ENCODE measurements at places on chromosomes 1 and 21.
A peak's percentile ranks its signal among the peaks of the same experiment; 100 is the strongest.

- DNase-seq: no peak
Observed at GRCh38 chr1:213602796-213603486, 384.8 kb upstream of the PROX1 start.

GRCh38 chr1:47192458-47193384 lies 2.9 kb upstream of the PDZK1IP1 start:
- DNase-seq: peak; percentile 45

GRCh38 chr1:154213274-154213673 lies 7.1 kb upstream of the CFAP141 start:
- no peak for DNase-seq

- no peak for DNase-seq
Observed at GRCh38 chr1:94273111-94273510, 35.7 kb upstream of the ARHGAP29 start.

- no peak for DNase-seq
Observed at GRCh38 chr21:42806509-42807140, 72.7 kb downstream of the WDR4 start.

DNA sequence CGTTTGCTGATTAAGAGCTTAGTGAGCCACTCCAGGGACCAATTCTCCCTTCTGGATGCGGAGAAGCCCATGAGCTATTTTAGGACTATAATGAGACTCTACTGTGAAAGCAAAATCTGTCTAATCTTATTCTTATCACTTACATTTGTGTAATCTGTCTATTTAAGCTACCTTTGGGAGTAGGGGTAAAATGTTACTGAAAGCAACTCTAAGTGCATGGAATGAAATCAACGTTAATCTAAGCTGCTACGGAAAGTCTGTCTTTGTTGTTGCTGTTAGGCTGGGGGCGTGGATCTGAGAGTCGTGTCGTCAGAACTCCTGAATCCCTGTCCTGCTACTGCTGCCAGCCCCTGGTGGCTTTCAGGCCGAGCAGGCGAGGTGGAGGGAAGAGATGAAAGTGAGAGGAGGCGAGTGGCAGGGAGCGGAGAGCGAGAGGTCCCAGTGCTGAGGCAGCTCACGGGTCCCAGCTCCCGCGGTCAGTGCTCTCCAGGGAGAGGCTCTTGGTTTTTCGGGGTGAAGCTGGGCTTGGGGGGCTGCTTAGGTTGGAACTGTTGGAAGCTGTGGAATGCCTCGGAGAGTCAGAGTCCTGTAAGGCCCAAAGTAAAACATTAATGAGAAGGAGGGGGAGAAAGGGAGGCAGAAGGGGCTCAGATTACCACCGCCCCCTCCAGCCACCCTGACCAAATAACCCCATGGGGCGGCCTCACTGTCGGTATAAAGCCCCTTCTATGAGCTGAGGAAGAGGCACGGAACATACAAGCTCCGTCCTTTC lies 53.9 kb downstream of the COQ8A start:
- DNase-seq: no peak

- no peak for DNase-seq
Observed at GRCh38 chr1:228823200-228823599, 87.9 kb downstream of the RHOU start.

DNA sequence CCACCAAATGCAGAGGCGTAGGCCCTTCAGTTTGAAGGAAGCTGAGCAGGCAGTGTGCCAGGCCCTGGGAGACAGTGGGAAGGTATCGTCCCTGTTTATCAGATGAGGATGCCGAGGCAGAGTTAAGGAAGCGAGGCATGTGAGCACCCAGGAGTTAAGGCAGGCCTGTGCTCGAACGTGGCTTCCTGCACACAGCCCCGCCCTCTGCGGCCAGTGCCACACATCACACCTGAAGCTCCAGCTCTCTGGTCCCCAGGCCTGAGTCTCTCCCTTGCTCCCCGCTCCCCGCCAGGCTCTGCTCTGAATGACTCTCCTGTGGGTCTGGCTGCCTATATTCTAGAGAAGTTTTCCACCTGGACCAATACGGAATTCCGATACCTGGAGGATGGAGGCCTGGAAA lies 32.1 kb downstream of the EPHX1 start:
- DNase-seq: no peak

- DNase-seq: no peak
Observed at GRCh38 chr1:51875291-51875772, 3.2 kb downstream of the NRDC start.

DNA sequence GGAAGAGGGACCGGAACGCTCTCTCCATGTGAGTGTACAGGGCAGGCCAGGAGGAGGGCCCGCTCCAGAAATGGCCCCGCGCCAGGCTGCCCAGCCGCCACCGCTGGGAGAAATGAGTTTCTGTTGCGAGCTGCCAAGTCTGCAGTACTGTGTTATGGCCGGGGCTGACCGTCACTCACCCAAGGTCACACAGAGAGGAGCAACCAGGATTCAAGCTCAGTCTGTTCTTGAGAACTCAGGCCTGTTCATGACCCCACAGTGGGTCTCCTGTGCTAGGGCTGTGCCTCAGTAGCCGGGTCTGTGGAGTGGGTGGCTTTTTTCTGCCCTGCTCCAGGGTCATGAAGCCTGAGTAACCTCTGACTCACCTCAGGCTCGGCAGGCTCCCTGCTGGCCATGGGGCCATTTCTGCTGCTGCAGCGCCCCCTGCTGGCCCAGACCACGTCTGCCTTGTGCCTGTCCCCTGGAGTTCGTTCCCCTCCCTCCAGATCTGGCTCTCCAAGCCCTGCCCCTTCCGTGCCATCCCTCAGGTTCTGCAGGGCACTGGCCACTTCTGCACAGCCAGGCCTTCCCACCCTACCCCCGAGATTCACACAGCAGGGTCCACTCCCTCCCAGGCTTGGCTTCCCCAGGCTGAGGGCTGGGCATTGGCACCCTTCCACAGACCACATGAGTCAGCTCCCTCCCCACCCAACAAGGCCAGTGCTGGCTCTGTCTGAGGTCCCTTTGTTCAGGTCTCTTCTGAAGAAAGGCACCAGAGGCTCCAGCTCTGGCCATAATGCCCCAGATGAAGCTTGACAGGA lies 51.8 kb downstream of the EDN2 start:
- DNase-seq: peak; percentile 95

DNA sequence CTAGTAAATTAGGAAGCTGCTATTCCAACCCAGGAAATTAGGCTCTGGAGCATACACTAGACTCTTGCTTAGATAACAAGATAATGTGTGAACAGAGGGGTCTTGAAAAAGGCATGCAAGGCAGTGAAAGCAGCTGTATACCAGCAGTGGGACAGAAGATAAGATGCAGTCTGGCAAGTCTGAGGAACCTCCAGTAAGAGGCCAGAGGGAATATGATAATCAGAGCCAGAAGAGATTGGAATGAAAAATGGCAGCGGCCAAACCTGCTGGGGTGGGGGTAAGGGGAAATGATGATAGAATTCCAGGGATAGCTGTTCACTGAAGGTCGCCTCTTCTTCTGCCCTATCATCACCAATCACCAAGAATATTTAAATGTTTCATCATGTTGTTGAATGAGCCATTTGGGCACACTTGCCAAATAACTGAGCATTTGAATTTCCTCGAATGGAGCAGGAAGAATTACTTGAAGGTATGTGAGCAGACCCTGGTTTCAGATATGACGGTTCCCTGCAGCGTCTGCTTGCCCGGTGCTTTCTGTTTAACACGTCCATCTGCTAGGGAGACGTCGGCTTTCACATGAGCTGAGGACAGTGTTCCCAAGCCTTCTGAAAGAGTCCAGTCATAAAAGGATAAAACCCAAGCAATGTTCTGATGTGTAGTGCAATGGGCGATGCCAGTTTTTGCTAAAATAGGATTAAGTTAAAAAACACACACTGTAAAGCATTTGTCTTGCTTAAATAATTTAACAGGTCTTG lies 173.3 kb downstream of the RWDD3 start:
- DNase-seq: no peak

- DNase-seq: no peak
Observed at GRCh38 chr1:241470908-241471590, 48.5 kb downstream of the FH start.

GRCh38 chr21:43975469-43976098 lies 36.5 kb upstream of the TRAPPC10 start:
- peak; percentile 60 for DNase-seq

DNA sequence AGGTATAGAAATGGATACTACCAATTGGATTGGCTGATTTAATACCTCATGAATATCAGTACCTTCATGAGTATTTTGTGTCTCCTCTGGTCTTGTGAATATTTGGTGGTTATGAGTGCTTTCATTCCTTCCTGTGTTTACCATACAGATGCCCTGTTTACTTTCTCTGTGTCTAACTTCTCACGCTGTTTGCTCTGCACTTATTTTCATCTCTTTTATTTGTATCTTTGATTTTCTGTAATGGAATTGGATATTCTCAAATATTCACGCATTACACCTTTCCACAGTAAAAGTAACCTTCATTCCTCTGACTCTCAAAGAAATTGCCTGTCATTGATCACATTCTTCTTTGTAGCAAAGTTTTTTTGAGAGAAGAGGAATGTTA lies 16.8 kb downstream of the CNST start:
- DNase-seq: no peak

GRCh38 chr1:41709331-41709730 lies 209.4 kb downstream of the HIVEP3 start:
- no peak for DNase-seq

DNA sequence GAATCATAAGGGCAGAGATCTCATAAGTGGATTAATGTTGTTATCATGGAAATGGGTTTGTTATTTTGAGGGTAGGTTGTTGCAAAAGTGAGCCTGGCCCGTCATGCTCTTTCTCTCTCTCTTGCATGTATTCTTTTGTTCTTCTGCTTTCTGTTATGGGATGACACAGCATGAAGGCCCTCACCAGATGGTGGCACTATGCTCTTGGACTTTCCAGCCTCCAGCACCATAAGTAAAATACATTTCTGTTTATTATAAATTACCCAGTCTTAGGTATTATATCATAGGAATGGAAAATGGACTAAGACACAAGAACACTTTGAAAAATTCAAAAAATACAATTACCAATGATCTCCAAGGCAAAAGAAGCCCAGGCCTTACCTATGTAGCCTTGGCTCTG lies 676.1 kb downstream of the PTPRU start:
- DNase-seq: peak; percentile 20

- no peak for DNase-seq
Observed at GRCh38 chr21:38036016-38036415, 119.8 kb upstream of the KCNJ6 start.

DNA sequence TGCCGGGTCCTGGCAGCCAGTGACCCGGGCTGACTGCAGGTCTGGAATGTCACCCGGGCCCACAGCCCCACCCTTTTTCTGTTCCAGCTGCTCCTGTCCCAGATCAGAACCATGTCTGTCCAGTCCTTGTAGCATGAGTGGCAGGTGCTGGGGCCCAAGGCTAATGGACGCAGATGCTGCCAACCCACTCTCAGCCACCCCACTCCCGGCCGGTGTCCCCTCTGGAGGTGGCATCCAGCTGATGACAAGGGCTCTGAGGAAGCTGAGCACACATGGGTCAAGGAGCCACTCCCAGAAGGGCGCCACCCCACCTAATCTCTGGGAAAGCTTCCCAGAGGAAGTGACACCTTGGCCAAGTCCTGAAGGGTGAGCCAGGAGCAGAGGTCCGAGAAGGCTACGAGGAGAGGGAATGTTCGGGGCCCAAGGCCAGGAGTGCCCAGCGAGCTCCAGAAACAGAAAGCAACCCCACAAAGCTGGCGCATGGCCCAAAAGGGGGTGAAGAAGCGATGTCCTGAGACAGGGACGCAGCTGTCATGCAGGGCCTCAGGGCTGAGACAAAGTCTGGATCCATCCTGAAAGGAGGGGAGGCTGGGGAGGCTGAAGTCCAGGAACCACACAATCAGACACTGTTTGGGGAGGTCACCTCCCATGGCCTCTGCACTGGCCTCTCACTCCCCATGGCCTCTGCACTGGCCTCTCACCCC lies 39.5 kb downstream of the ACOT7 start:
- peak; percentile 61 for DNase-seq

GRCh38 chr1:154344977-154345837 lies 19.9 kb downstream of the ATP8B2 start:
- DNase-seq: no peak

GRCh38 chr21:45441431-45442255 lies 36.7 kb downstream of the COL18A1 start:
- no peak for DNase-seq

GRCh38 chr1:11682799-11683198 lies 1.9 kb upstream of the MAD2L2 start:
- DNase-seq: no peak

- peak; percentile 27 for DNase-seq
Observed at GRCh38 chr1:152348447-152348846, 11.4 kb downstream of the FLG2 start.

DNA sequence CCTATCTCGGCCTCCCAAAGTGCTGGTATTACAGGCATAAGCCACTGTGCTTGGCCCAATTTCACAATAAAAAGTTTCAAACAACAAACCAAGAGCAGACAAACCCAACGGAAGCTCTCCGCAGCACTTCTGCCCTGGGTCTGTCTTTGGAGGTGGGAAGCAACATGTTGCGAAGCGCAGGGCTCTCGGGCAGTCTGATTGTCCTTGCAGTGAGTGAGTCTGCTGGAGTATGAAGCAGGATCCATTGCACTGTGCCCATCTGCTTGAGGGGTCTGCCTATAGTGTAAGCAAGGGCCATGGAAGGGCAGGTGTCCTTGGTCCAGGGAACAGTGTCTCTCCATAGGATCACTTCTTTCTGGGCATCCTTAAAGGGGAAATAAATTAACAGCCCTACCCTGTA lies 14.6 kb upstream of the PARP1 start:
- no peak for DNase-seq

DNA sequence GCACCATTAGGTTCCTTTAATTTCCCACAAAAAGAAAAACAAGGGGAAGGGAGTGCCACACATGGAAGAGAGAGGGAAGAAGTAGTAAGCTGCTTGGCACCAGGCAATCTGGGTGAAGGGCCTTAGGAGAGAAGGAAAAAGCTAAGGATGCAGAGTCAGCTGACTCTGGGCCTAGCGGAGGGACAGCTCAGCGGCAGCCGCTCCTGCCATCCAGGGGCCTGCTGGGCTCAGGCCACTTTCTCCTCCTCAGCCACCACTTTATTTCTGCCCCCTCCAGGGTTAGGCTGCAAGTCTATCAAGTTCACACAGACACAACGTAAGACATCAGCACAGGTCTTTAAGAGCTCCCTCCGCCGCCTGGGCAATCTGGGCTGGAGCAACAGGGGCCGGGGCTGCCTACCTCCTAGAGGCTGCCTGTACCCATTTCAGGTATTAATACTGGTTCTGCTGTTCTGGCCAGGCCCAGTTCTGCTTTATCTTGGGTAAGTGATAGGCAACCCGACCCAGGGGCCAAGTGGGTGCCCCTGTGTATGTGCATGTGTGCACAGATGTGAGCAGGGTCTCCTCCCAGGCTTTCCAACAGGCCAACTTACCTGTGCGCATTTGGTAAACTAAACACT lies 53.6 kb downstream of the SLC45A1 start:
- no peak for DNase-seq

- no peak for DNase-seq
Observed at GRCh38 chr1:219076326-219076937, 97.2 kb upstream of the LYPLAL1 start.
